ENCODE measurements at places on chromosomes 4 and X.

DNA sequence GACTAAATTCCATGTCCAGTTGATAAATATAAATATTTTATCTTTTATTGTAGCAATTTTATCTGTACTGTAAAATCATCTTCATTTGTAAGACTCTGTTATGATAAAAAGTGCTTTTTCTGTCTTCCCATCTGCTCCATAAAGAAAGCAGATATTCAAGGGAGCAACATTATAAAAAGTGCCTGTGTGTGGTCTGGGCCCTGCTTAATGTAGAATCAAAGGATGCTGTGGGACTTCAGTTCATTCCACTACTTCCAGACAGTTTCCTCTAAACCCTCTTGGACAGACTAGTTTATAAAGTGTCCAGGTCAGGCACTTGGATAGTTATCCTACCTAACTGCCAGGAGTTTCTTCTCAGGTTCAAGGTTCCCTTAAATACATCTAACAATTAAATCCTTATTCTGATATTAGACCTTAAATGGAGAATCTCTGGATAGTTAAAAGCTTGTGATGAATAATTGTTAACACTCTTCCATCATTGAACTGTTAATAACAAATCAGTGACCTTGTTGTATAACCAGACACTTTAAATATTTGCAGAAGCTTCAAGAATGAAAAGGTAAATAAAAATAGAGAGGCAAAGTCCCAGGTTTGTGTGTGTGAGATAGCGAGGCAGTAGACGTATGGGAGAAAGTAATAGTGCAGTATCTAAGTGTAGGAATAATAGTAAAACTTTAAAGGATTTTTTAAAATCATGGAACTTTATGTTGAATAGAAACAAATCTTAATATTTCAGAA is 237.5 kb upstream of the CTSO start:
- no peak for DNase-seq

DNA sequence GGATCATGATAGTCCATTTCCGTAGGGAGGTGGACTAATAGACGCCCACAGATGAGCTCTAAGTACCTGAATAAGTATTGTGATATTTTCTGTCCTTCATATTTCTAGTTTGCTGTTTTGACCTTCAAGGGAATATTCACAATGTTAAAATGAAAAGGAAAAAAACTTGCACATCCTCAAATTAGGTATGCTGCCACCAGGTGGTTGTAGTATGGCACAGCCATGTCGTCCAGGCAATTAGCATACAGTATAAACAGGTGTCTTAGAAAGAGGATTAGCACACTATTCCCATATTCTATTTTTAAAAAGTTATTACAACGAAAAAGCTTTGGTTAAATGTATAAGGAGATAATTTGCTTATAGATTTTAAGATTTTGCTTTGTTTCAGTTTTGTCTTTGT is 802.0 kb downstream of the RPA4 start:
- peak; percentile 17 for DNase-seq

- DNase-seq, result no peak
Observed at GRCh38 chr4:98204236-98204553, 57.0 kb upstream of the RAP1GDS1 start.

- no peak for DNase-seq
Observed at GRCh38 chr4:159608436-159608835, 505.6 kb downstream of the RAPGEF2 start.

GRCh38 chr4:135269125-135269890 is 1067.7 kb upstream of the PABPC4L start:
- no peak for DNase-seq

GRCh38 chr4:96247096-96247495 is 407.2 kb downstream of the PDHA2 start:
- DNase-seq, result no peak

DNA sequence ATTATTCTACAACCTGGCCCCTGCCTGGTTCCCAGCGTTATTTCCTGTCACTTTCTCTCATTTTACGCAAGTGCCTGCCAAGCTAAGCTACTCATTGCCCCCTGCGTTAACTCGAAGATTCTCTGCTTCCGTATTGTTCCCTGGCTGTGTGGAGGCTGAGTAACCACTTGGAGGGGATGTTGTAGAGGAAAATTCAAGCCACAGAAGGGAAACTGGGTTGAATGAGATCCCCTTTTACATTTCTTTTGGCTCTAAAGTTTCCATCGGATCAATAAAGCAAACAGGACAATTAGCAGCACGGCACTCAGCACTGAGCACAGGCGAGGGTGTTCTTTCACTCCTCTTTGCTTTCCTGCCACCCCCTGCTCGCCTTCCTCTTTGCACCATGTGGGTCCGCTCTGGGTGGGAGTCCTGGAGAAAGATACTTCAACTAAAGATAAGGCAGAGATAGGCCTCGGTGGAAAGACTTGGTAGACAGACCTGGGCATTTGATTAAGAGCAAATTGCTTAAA is 4.2 kb upstream of the TMSB4X start:
- DNase-seq, result no peak

DNA sequence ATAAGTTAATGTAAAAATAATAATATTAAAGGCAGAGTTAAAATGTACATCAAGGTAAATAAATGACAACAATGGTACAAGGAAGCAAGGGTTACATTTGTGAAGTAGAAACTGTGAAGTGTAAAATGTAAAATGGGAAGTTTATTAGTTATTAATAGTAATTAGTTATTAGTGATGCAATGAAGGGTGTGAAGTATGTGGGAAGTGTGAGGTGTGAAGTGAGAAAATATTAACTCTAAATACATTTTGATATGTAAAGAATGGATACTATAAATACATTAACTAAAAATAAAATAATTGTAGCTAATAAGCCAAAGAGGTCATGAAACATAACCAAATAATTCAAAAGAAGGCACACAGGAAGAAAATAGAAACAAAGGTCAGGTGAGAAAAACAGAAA is 316.4 kb downstream of the GBA3 start:
- DNase-seq, result no peak
